ENCODE measurements at places on chromosomes 13 and 19. TPM values are rescaled to one million over a fixed set of nuclear protein-coding genes. Genes with fewer than 3 reads are reported as not detected.

TPTE2 gene
- not detected for total RNA-seq

CEACAM21 gene
- total RNA-seq = not detected

ZNF439 gene
- 1.1 TPM for total RNA-seq

KIR2DL1 gene
- total RNA-seq = not detected

PALM gene
- 175 TPM for total RNA-seq

ZNF208 gene
- not detected for total RNA-seq

OR7D2 gene
- 0.33 TPM for total RNA-seq

SIGLECL1 gene
- total RNA-seq = not detected

Data from chondrocyte (in vitro differentiated cells).